Fibroblast of skin of abdomen (primary cell): ENCODE measurements at places on chromosomes 11 and 22.
A peak's percentile ranks its signal among the peaks of the same experiment; 100 is the strongest.

- DNase-seq = no peak
Observed at GRCh38 chr11:20024172-20024935, 135.9 kb downstream of the DBX1 start.

DNA sequence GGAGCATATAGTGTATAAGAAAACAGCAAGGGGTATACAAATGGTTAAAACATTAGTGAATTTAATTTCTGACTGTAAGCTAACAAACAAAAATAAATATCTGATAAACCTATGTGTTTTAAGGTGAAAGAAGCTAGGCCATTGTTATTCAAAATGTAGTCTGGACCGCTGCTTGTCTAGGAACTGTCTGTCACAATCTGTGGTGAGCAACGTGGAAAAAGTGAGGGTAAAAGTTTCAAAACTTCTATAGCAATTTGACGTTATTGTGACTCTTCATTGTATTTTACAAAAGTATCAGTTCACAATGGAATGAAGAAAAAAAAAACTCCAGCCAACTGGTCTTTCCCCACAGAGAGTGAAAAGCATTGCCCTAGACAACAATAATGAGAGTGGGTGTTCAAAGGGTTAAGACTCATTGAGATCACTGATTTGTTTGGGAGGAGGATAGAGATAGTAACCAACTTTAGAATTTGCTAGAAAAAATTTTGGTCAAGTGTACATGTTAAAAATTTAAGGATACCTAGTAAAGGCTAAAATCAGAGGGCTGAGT is 79.1 kb downstream of the UVRAG start:
- DNase-seq = no peak

- DNase-seq = peak; percentile 50
Observed at GRCh38 chr22:21642584-21643448, 714 bp downstream of the SDF2L1 start.

DNA sequence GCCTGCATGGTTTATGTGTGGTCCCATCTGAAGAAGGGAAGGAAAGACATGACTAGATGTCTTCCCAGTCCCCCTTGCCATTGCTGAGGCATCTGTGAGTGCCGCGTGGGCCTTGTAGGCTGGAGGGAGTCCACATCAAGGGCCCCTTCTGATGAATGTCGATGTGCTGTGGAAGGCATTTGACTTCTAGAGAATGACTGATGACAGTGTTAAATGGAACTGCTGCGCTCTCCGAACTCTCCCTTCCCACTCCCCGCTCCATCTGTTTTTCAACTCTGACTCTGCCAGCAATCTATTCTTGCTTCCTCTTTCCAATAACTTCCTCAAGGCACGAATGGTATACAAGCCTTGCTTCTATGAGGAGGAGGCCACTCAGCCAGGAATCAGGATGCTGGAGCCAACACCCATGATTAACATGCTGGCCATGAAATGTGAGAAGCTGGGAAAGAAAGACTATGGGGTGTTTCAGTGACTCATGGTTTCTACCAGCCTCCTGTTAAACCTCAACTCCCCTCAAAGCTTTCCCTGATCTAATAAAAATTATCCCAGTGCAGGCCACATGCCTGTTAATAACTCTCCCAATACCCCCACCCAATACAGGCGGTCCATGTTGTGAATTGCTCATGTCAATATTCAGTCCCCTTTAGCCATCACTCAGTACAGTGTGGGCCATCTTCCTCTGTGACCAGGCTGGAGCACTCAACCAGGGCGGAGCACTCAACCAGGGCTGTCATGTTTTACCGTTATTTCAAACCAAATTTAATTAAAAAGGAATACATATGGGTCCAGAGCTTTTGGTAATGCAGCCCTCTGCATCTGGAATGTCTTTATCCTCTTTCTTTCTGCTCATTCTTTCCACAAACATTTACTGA is 46.4 kb upstream of the TBCEL start:
- DNase-seq = peak; percentile 41

DNA sequence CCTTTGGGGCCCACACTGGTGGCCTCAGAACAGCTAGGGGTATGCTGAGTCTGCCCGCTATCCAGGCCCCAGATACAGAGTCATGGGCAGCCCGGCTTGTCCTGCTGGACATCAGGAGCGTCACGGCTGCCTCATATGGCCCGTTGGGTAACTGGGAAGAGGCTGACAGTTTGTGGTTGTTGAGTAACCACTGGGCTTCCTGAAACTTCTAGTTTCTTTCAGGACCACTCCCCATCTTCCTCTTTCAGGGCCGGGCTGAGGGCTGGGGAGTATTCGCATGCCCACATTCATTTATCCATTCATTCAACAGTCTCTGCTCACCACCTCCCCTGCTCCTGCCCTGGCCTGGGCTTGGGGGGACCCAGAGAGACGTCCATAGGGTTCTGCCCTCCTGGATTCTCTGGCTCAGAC is 13.4 kb upstream of the P2RY2 start:
- no peak for DNase-seq

DNA sequence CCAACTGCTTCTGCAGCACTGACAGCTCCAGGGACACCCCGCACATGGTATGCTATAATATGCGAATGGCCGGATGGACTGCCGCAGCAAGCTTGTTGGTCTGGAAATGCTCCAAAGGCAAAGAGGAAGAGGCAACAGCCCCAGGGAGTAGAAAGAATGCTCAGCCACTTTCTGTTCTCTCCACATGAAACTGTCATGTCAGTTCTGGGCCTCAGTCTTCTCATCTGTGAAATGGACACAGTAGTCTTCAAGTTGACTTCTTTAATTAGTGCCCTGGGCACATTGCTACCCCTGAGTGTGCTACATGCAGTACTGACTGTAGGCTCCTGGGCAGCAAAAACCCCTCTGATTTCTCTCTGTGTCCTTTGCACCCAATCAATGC is 19.9 kb downstream of the IL10RA start:
- DNase-seq = no peak

GRCh38 chr11:12102588-12103410 is 7.6 kb upstream of the MICAL2 start:
- DNase-seq = no peak
